ENCODE measurements at places on chromosomes 2 and 18. TPM values are rescaled to one million over a fixed set of nuclear protein-coding genes. Genes with fewer than 3 reads are reported as not detected.

The ECEL1 gene
- total RNA-seq: not detected

The DNER gene
- total RNA-seq: not detected

The POTEE gene
- total RNA-seq: 0.28 TPM

The PLGLB2 gene
- 2.0 TPM for total RNA-seq

The IGFBP2 gene
- total RNA-seq: 0.81 TPM

The CCDC141 gene
- 0.07 TPM for total RNA-seq

The ALKAL2 gene
- total RNA-seq: not detected

The ERFE gene
- 10.2 TPM for total RNA-seq

The SPIRE1 gene
- total RNA-seq: 2.4 TPM

The TXNDC2 gene
- not detected for total RNA-seq

The IMPA2 gene
- total RNA-seq: 55.8 TPM

DNA sequence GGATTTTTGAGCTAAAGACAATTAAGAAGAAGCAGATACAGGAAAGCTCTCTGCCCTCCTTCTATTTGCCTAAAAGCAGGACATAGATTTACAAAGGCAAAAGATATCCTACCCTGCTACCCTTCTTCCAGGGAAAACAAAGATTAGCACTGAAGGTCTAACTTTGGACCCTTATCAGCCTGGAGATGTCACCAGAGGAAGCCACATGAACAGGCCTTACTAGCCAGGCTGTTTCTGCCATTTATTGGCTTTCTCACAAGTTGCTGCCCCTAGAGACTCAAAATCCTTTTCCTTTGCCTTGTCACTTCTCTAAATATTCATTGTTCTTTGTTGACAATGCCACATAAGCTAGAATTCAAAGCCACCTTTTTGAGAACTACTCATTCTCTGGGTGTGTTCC lies 147.3 kb downstream of the B3GNT2 start:
- DNase-seq: no peak

DNA sequence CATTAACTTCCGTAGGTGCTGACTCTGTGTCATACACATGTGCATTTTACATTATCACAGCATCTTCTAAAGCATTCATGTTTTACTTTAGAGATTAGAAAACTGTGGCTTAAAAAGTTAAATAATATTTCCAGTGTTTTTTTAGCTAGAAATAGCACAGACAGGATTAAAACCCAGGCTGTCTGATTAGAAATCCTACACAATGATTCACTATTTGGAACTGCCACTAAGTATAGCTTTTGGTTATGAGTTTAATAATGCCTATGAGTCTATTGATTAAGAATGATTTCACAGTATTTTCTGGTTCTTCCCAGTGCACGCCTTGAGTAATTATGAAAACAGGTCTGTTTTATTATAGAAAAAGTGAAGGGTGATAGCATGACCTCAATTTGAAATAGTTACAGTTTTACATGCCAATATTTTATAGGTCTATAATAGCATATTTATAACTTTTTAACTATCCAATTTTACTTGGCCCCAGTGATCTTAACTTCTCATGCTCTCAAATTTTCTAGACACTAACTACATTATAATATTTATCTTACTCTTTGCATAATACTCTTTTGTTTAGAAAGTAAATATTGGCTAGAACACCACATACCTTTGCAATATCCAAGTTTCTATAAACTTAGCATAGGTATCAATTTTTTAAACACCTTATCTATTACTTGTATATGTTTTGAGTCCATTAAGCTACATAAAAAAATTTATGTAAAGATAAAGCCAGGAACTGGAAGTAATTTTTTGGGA lies 313.2 kb downstream of the RND3 start:
- DNase-seq: no peak

DNA sequence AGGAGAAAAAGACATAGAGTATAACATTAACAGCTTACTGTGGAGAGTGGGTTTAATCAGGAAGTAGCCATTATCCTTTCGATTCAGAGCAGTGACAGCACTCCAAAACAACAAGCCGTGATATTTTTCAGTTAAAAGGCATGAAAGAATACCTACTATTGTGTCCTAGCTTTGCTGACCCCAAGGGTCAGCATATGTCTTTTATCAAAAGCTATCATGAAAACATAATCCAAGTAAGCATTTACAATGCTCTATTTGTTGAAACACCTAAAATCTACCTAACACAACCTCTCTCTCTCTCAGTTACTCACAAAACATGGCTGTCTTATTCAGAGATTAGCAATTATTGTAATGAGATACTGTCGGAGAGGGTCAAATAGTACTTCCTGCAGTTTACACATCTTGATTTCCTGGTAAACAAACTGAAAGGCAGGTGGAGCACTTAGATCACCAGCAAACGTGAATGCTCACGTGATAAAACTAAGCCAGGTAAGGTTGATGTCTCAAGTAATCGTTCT lies 100.0 kb downstream of the BAZ2B start:
- DNase-seq: peak; percentile 52

- no peak for DNase-seq
Measured at GRCh38 chr2:128269990-128270671, 48.5 kb downstream of the HS6ST1 start.

DNA sequence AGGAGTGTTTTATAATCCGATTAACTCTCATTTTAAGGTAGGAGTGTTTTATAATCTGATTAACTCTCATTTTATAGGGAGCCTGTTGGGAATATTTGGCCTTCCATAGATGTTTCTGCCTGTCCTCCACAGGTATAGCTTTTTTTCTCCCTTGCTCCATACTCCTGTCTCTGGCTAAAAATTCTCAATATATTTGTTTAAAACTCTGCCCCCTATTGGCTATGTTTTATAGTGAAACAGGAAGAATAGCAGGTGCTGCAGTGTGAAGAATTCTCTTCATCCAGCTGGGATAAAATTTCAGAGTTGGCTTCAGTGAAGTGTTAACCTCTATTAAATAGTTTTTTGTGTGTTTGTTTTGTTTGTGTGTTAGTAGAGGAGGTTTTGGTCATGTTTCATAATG lies 1046.0 kb upstream of the TMEFF2 start:
- DNase-seq: no peak

- no peak for DNase-seq
Measured at GRCh38 chr2:171008550-171009205, 79.6 kb downstream of the GORASP2 start.

All from OCI-LY7 (cell line).